ENCODE measurements at places on chromosomes 3 and 15.
A peak's percentile ranks its signal among the peaks of the same experiment; 100 is the strongest.

DNA sequence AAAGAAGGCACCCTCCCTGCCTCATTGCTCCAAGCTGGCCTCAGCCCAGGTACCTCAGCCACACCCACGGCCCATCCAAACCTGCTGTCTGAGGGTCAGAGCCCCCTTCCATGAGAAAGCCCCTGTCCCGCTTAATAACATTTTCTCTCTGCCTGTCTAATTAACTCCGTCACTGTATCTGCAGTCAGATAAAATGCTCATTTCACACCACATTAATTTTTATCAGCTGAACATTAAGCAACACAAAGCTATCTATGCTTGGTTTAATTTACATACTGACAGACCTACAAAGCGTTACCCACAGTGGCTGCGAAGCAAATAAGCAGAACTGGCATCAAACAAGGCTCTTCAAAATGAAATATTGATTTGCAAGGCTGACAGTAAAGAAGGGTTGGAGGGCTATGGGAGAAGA lies 309.8 kb upstream of the ICE2 start:
- no peak for DNase-seq

- DNase-seq, result no peak
Observed at GRCh38 chr3:156664011-156664830, 10.2 kb upstream of the TIPARP start.

DNA sequence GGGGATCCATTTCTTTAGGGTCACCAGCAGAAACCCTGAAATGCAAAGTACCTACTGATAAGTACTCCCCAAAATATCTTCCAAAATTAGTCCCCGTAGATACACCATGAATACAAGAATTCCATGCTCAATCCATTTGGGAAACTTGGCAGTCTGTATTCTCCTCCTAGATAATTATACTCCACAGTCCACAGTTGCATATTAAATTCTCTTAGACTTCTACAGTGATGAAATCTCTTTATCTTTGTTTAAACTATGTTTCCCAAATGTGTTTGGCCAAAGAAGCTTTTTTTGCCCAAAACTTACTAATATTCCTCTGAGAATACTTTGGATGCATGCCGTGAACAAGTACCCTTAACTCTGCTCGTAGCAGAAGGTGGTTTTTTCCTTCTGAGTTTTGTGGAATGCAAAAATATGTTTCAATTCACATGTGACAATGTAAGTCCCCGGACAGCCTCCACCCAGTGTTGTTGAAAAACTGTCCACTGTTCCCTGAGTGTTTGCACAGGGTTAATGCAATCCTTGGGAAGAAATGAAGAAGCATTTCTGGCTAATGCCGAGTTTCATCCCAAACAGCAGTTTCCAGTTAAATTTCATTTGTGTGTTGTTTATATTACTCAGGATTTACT lies 126.7 kb downstream of the ARNT2 start:
- no peak for DNase-seq

DNA sequence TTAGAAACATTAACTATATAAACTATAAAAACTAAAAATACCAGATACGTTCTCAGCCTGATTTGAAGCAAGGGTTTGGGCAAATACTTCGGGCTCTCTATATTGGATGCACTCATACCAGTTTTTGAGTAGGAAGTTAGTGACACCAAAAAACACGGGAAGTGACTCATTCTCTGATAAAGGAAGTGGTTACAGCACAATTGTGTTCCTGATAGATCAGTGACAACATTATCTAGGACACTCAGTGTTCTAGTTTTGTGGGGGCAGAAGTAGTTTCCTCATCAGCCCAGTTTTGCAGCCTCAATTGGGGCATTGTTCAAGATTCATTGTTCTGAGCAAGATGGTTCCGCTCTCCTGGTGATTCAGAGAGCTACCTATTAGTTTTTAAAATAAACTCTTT lies 469.6 kb upstream of the DPPA4 start:
- peak; percentile 25 for DNase-seq

- no peak for DNase-seq
Observed at GRCh38 chr3:162764051-162764807, 1267.6 kb downstream of the OTOL1 start.

GRCh38 chr3:4644951-4645350 lies 151.8 kb downstream of the ITPR1 start:
- no peak for DNase-seq

- peak; percentile 38 for DNase-seq
Observed at GRCh38 chr15:34993412-34993811, 5.3 kb upstream of the ZNF770 start.

GRCh38 chr3:149407898-149408297 lies 30.4 kb upstream of the TM4SF1 start:
- DNase-seq, result no peak

GRCh38 chr3:12681089-12681942 lies 17.4 kb upstream of the RAF1 start:
- no peak for DNase-seq

DNA sequence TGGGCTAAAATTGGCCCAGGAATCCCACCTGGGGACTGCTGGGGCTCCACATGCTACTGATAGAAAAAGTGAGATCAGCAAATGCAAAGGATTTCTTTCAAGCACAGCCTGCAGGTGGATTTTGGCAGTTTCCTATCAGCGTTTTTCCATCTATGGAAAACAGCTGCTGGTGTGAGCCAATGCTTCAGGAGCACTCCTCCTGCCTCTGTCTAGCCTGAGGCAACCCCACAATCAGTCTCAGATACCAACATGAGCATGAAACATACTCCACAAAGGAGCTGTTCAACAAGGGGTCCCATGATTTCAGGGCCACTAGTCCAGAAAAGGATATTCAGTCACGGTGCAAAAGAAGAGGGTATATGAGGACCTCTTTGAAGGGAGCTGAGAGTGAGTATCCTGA lies 311.5 kb upstream of the THBS1 start:
- no peak for DNase-seq

GRCh38 chr15:68672781-68673205 lies 94.0 kb downstream of the CORO2B start:
- no peak for DNase-seq

- DNase-seq, result no peak
Observed at GRCh38 chr3:160163229-160163878, 61.9 kb upstream of the C3orf80 start.

GRCh38 chr3:54873059-54874010 lies 54.5 kb downstream of the LRTM1 start:
- no peak for DNase-seq

DNA sequence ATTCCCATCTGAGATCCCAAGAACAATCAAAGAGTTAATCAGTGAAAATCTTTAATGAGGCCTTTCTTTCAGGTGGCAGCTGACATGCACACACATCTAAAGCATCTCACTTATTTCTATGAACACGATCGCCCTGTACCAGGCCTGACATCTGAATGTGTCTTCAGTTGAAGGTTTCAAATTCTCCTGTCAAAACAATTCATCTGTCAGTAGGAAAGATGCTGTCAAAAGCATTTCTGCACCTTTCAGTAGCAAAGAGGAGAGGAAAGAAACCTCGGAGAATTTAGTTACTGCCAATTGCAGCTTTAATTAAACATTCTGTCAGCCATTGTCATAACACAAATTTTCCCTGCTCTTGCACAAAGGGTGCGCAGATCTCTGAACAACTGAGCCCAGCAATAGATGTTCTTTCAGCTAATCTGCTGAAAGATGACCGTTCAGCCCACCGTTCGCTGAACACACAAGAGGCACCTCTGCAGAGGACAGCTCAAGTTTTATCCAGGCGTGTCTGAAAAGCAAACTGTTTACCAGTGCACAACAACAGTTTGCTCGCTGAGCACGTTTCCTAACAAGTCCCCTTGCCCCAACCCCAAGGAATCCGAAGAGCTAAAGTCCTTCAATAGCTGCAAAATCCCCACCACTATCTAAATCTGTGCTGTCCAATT lies 34.1 kb downstream of the LRIG1 start:
- no peak for DNase-seq

GRCh38 chr15:41801850-41802455 lies 25.9 kb upstream of the JMJD7 start:
- no peak for DNase-seq

- no peak for DNase-seq
Observed at GRCh38 chr3:96776818-96777217, 37.6 kb upstream of the EPHA6 start.

DNA sequence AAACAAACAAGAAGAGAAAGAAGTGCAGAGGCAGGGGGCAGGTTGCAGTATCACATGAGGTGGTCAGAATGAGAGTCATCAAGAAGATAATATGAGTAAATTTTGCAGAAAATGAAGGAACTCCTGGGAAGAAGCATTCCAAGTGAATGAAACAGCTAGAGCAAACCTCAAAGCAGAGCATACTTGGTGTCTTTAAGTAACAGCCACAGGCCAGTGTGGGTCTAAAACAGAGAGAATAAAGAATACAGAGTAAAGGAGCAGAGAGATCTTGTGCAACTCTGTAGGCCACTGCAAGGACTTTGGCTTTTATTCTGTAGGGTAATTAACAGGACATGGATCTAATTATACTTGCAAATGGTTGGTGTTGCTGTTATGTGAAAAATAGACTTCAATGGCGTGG lies 81.3 kb downstream of the STAC start:
- no peak for DNase-seq

DNA sequence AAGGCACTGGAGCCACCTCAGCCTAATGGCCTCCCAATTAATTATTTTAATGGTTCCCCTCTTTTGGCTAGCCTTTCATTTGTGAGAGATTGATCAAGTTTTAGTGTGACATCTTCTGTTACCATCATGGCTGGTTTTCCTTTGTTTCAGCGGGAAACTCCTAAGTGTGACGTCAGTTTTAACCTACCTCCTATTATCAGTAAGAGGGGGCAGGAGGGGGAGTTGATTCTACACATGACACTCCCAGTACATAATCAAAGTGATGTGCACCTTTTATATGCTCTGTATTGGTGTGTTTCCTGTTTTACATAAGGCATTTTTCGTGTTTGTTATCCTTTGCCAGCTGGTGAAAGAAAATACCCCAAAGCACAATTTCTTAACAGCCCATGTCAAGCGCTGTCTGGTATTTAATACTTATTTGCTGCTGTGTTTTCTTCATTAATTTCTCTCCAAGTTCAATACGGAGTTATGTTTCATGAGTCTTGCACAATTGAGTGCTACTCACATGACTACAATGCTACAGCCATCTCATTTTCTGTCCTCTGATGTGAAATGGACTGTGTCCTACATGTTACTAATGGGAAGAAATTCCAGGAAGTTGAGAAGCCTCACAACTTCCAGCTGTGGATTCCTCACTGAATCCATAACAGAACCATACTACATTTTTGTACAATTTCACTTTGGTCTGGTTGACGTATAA lies 52.2 kb upstream of the POLR2M start:
- DNase-seq, result no peak

- DNase-seq, result no peak
Observed at GRCh38 chr3:56987238-56987895, 73.1 kb upstream of the SPATA12 start.

GRCh38 chr3:129183569-129184395 lies at the start of gene CNBP:
Gene CNBP (minus strand): TSS chr3:129183896. CDS start chr3:129171757, 12,139 bp downstream.
- DNase-seq, result peak; percentile 93

DNA sequence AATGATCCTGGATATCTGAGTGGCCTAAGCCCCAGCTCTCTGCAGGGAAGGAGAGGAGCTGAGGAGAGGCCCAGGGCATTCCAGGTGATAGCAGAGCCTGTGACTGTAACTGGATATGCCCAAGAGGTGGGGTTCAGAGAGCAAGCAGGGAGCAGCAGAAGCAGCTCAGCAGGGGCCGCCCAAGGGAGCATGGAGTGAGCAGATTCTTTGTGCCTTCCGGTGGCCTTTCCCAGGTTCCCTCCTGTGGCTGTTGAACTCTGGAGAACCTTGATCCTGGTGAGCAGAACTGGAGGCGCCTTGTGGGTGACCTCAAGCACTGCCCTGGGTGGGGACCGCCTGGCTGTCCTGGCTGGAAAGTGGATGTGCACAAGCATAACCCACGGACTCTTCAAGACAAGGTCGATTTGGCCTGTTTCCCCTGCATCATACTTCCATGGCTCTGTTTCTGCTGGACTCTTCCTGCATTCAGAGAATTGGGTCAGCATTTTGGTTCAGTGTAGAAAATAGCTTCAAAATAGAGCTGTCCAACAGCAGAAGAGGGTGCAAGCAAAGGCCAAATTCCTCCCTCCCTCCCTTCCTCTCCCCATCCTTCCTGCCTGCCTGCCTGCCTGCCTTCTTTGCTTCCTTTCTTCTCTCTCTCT lies 76.1 kb downstream of the ARNT2 start:
- no peak for DNase-seq

- DNase-seq, result no peak
Observed at GRCh38 chr3:14898929-14899328, 48.5 kb upstream of the NR2C2 start.

- no peak for DNase-seq
Observed at GRCh38 chr15:85280203-85280602, 100.2 kb upstream of the AKAP13 start.

- DNase-seq, result no peak
Observed at GRCh38 chr3:53775834-53776251, 70.4 kb downstream of the CHDH start.

GRCh38 chr3:105674437-105675065 lies 194.3 kb downstream of the CBLB start:
- no peak for DNase-seq

GRCh38 chr3:185549122-185549521 lies 3.3 kb downstream of the LIPH start:
- DNase-seq, result no peak

DNA sequence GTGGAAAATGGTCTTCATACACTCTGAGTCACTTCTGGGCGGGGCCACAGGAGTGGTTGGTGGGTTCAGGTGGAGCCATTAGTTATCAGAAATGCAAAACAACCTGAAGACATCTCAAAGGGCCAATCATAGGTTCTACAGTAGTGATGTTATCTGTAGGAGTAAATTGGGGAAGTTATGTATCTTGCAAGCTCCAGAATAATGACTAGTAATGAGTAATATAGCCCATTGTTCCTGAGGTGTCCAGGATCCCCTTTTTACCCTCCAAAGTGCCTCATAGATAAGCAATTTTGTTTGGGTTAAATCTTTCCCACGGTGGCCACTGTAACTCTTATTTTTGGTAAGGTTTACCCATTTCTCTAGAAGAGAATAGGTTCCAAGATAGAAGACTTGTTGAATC lies 91.7 kb downstream of the PIK3R4 start:
- DNase-seq, result no peak

DNA sequence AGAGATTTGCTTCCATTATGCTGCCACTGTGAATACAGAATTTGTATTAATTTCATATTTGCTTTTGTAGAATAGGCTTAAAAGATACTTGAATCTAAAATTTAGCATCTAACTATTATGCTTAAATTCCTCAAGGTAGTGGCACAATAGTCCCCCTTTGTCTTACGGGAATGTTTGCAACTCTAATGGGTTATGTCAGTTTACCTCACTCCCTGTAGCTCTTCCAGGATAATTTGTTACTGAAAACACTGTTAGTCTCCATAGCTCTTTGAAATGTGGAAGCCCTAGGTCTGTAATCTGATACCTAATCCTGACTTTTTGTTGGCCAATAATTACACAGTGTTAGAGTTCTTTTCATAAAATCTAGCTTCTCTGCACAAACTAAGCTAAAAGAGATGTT lies 433.4 kb downstream of the PYDC2 start:
- no peak for DNase-seq
